Stimulated activated CD8-positive, alpha-beta memory T cell treated with anti-CD3 and anti-CD28 coated beads, Interleukin-7, amount 100 ng/mL, for 1 hour (primary cell): ENCODE measurements at places on chromosomes 5 and 9.

DNA sequence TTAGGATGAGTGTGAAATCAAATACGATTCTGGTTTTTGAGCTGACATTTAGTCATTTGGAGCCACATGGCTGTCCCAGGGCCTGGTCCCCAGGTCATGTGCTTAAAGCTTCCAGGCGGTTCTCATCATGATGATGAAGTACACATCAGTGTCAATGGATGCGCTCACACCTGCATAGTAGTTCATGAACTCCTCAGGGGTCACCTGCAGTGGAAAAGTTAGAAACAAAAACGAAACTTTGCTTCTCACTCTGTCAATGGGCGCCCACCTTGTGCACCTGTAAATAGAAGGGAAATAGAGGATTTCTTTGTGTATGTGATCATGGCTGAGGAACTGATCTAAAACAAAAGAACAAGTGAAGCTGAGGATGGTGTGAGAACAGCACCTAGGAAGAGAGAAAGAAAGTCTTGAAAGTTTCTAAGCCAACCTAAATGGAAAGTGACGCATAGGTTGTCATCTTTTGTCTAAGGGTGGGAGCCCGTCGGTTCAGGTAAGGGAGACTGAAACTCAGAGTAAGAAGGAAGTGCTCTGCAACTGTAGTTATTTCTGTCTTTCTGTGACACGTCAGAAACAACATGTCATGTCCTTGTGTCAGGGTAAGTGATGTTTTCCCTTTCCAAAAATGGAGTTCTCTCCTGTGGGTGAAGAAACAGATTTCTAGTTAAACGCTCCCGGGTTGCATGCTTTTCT, 33.8 kb downstream of the CAPSL start:
- no peak for DNase-seq

DNA sequence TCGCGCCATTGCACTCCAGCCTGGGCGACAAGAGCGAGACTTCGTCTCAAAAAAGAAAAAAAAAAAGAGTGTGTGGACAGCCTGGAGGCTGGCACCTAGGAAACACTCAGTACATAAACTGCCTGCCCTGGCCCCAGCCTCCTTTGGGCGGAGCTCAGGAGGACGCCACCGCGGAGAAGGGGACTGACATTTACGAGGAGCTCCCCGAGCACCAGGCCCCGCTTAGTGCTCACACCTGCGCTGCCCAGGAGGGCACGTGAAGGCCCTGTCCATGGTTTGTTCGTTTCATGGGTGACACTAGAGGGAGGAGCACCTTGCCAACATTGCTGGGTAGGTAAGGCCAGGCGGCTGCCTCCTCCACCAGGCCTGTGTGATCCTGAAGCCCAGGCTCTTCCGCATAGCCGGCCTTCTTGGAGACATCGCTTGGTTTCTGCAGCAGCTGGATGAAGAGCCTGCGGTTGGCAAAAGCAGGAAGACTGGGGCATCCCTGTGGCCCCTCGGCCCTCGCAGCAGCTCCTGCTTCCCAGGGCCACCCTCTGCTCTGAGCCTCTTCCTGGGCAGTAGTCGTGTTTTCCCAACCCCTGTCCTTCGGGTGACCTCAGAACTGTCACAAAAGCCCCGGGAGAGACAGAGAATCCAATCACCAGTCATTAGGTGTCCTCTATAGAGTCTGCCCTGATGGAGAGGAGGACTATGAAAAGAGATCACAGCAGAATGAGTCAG, 26.2 kb upstream of the LAMC3 start:
- DNase-seq: no peak

DNA sequence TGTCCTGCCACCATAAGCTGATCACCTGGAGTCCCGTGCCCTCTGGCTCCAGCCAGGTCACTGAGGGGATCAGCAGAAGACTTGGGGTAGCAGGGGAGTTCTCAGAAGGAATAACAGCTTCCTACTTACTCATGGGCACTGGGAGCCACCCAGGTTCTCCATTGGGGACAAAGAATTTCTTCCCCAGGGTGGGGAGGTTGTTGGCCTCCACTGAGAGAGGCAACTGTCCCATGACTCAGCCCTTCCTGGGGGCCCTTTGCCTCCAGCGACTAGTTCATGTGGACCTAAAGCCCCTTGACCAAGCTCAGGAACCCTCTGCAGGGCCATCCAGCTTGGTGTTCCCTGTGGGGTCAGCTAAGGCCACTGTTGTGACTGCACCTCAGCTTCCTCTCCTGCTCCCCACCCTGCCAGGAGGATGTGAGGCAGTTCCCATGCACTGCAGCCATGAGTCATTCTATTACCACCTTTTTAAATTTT, 175.0 kb downstream of the AUH start:
- DNase-seq: no peak

GRCh38 chr5:1376981-1377380, 32.1 kb upstream of the CLPTM1L start:
- no peak for DNase-seq
